ENCODE measurements at places on chromosomes 3 and 15.

GRCh38 chr3:179450261-179450701, 989 bp downstream of the GNB4 start:
- no peak for DNase-seq

DNA sequence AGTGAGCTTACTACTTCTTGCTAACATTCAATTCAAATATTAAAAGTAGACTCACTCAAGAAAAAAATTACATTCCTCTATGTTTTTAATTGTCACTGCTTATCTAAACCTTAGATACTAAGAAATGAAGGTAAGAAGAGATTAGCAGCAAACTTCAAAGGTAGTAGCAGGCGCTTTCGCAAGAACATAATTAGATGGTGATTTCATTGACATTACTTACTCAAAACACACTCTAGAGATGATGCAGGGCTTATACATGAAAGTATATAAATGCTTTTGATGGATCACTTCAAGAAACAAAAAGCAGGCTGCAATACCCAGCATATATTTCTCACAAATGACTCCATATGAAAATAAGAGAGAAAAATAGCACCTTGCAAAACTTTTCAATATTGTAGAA, 86.8 kb downstream of the FSIP1 start:
- no peak for DNase-seq

- DNase-seq: no peak
These were observed 60.6 kb downstream of the ST6GAL1 start for GRCh38 chr3:186990878-186991308.

DNA sequence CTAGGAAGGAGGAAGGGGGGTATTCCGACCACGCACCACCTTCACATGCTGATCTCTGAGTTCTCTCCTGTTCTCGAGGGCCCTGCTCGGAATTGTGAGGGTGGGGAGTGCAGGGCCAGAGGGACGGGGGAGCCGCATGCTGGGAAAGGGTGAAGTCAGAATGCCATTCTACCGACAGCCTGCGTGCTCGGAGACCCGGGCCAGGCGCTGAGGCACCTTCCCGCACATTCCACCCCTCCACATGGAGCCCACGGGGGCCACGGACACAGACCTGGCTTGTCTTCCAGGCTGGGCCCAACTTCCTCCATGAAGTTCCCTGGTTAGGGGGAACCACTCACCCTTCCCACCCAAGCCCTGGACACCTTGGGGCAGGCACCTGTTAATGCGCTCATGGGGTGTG, 28.7 kb upstream of the PIGZ start:
- no peak for DNase-seq

Data from Panc1 (cell line).